SW 1271 (cell line): ENCODE measurements at places on chromosomes 4 and X.

- no peak for DNase-seq
These were observed 95.2 kb downstream of the SNCA start for GRCh38 chr4:89741768-89742167.

GRCh38 chr4:76607266-76607799 is 172.3 kb downstream of the SHROOM3 start:
- no peak for DNase-seq

DNA sequence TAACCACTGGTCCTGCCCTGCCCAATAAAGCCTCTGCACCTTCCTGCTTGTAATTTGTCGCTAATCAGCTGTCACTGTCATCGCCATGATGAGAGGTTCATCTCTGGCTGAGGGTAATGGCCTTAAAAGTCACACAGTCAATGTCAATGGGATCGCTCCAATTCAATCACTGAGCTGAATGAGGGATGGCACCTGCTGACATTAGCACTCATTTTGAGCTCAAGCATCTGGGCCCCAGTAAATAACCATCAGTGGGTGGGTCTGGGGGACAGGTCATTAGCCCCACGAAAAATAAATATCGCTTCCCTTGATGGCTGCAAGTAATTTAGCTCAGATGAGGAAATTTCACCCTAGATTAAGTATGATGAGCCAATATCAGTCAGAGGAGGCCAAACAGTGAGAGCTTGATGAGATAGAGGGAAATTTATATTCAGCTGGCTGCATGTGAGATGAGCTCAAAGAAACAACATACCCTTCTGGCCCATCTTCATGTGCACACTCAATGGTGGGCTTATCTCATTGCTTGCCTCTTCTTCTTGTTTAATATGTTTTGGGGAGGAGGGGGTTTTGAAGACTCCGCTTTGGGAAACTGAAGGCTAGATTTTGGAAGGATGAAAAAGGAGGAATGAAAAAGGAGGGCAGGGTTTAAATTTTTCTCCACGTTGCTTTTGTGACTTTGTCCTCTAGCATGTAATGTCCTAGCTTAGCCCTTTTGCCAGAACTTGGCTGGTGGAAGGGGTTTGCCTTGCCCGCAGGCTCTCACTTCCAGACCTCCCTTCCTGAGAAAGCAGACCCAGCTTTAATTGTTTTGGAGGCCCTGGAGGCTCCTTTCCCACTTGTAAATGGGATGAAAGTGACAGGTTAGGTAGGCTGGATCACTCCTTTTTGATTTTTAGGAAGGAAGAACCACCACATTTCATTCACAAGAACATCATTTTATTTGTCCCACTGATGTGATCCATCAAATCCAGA is 84.8 kb upstream of the PAQR3 start:
- no peak for DNase-seq

GRCh38 chr4:120829113-120829831 is 93.3 kb downstream of the PRDM5 start:
- no peak for DNase-seq

- peak; percentile 5 for DNase-seq
These were observed 130.0 kb downstream of the SOWAHB start for GRCh38 chr4:76767983-76768382.

GRCh38 chr4:73902038-73902637 is 32.9 kb downstream of the CXCL1 start:
- DNase-seq: no peak

DNA sequence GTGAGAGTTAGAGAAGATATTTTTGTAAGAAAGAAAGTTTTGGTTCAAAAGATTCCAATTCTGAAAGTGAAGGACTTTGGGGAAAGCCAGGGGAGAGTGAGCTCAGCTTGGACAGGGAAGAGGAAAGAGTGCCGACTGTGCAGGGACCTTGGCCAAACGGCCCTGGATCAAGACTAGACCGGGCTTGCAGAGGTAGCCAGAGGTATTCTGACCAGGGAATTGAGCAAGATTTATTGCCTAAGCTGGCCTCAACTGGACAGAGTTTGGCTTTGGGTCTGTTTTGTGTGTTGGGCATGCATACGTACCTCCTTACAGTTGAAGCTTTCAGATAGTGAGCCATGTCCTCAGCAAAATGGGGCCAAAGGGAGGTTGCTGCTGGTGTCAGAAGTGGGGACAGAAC is 11.6 kb downstream of the PLAC1 start:
- DNase-seq: no peak

DNA sequence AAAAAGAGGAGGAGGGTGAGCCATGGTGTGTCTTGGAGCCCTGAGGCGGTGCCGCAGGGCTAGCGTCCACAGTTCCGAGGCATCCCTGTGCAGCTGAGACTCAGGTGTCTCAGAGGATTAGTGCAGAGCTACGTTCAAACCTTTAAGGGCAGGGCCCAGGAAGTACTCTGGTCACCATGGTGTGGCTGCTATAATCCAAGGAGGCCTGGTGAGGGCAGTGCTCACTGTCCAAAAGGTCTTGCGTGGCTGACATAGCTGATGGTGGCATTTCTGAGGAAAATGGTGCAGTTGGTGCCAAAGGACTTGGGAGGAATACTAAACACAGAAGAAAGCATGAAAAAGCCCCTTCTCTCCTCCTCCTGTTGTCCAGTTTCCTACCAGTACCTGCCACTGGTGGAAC is 146.9 kb downstream of the DCHS2 start:
- no peak for DNase-seq
